DND-41 (cell line): ENCODE measurements at places on chromosomes 4 and X.

DNA sequence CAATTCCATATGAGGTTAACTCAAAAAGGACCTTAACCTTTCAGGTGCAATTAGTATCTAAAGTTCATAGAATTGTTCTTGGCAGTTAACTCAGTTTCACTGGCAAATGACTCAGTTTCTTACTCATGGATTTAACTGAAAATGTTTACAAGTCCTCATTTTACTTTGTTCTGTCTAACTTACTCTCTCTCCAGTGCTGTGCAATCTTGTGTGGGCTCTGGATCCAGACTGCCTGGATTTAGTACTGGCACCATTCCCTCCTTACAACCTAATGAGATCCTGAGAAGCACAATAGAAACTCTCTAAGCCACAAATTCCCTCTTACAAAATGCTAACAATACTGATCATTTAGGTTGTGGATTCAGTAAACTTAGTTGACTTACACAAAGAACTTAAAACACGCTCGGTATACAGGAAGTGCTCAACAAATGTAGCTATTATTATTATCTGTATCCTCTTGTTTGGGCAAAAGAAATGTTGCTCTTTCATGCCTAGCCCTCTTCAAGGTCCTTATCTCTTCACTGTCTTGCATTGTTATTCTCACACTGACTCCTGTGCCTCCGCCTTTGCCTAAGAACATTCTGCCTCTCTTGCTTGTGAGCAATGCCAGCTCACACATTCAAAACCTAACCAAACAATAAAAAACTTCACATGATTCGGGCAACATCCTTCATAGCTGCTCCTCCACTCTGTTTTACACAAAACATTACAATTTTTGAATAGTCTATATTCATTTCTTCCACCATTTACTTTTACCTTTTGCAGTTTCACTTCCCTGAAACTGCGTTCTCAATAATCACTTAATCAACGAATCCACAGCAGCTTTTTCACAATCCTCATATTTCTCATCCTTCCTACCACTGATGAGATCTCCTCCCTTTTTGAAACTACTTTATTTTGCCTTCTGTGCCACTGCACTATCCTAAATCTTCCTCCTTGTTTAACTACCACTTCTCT is 91.8 kb downstream of the PDE5A start:
- DNase-seq, result no peak

GRCh38 chrX:140495739-140496138 is 9.1 kb downstream of the SOX3 start:
- DNase-seq, result no peak

GRCh38 chrX:2183193-2183725 is 317.5 kb downstream of the DHRSX start:
- DNase-seq, result no peak

- DNase-seq, result no peak
These were observed 302.4 kb upstream of the TACR3 start for GRCh38 chr4:104022226-104022625.

- peak; percentile 15 for DNase-seq
These were observed 69.9 kb upstream of the ELOVL6 start for GRCh38 chr4:110268352-110268751.

- no peak for DNase-seq
These were observed 396.1 kb upstream of the GNPDA2 start for GRCh38 chr4:45122406-45122805.

GRCh38 chr4:102334624-102335023 is 10.7 kb downstream of the SLC39A8 start:
- DNase-seq, result no peak

DNA sequence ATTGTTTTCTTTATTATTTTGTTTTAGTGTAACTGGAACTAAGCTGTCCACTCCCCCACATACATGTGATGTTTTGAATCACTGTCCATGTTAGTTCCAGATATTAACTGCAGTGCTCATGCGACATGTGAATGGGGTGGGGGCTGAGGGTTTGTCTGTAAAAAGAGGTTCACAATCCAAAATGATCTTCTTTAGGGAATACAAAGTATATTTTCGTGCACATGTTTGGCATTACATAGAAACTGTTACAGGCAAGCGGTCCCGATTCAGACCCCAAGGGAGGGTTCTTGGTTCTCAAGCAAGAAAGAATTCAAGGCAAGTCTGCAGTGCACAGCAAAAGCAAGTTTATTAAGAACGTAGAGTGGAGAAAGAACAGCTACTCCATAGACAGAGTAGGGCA is 296.5 kb upstream of the CLNK start:
- no peak for DNase-seq

DNA sequence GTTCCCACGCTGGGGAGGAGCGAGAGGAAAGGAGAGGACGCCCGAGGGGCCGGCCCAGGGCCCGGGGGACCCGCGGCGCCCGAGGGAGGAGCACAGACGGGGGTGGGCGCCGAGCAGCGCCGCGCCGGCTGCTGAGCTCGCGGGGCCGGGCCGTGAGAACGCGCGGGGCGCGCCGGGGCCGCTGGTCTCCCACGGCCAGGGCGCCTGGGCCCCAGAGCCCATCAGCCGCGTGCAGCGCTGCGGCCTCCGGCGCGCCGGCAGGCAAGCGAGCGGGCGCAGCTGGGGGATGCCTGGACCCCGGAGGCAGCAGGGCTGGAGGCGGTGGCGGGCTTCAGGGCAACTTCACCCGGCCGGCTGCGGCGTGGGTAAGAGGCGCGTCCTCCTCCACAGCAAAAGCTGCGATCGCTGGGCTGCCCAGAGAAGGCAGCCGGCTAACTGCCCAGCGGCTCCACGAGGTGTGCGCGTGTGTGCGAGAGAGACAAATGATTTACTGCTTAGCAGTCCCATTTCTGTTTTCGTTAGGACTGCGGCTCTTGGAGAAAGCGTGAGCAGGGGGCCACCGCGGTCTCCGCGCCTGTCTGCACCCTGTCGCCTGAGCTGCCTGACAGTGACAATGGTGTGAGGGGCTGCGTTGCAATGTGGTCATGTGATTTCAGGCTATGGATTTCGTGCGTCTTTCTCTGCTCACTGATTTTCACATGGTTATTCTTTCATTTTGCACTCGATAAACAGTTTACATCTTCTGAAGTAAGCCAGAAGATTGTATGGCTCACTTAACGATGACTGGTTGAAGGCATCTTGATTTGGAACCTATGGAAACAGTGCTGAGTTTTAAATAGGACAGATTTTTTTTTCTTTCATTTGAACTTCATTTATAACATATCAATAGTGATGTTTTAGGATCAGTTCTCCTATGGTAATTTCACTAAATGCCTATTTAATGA is 1.2 kb downstream of the GUCY1A1 start:
- DNase-seq, result peak; percentile 78

- no peak for DNase-seq
These were observed 69.7 kb downstream of the REELD1 start for GRCh38 chr4:146283758-146284651.

- no peak for DNase-seq
These were observed at the start of gene EPGN for GRCh38 chr4:74308215-74308614. Gene EPGN, plus strand, starts transcription at chr4:74308470. Its CDS starts 64 bp downstream, at chr4:74308534.

DNA sequence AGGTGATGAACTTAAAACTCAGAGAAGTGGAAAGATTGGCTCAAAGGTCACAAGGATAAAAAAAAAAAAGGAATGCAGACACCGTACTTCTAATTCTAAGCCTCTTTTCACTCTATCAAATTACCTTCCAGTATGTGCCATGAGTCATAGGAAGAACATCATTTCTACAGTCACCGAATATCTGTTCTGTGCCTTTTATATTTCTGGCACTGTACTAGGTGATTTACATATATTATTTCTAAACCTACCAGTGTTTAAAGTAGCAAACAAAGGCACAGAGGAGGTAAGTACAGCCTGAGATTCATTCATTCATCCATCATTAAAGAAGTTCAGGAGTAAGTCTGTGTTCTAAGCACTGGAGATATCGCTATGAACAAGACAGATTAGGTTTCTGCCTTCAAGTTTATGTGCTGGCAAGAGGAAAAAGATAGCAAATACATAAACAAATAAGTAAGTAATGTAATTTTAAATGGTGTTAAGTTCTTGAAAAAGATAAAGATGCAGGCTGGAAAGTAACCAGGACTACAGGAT is 65.3 kb downstream of the PALLD start:
- no peak for DNase-seq

DNA sequence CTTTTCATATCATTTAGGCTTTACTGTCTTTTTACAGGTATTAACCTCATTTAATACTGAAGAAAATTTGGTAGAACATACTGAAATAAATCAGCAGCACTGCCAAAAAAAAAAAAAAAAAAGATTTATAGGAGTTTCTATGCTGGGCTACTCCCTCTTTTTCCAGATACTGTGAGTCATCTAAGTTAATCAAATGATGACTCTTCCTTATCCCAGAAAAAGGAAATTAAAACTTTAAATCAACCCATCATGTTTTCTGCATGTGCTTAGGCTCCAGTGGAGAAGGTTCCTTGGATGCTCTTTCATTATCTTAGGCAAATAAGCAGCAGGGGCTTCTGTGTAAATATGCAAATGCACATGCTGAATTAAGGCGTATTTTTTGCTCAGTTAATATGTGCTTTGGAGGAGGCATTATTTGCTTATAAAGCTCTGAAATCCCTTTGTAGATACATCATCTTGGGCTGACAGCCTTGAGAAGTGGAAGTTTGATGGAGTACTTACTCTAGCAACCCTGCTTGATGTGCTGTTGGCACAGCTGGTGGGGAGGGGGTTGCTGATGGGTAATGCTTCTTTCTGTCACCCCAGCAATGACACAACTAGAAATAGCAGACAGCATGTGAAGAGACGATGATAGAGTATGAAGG is 136.1 kb downstream of the C4orf33 start:
- no peak for DNase-seq

DNA sequence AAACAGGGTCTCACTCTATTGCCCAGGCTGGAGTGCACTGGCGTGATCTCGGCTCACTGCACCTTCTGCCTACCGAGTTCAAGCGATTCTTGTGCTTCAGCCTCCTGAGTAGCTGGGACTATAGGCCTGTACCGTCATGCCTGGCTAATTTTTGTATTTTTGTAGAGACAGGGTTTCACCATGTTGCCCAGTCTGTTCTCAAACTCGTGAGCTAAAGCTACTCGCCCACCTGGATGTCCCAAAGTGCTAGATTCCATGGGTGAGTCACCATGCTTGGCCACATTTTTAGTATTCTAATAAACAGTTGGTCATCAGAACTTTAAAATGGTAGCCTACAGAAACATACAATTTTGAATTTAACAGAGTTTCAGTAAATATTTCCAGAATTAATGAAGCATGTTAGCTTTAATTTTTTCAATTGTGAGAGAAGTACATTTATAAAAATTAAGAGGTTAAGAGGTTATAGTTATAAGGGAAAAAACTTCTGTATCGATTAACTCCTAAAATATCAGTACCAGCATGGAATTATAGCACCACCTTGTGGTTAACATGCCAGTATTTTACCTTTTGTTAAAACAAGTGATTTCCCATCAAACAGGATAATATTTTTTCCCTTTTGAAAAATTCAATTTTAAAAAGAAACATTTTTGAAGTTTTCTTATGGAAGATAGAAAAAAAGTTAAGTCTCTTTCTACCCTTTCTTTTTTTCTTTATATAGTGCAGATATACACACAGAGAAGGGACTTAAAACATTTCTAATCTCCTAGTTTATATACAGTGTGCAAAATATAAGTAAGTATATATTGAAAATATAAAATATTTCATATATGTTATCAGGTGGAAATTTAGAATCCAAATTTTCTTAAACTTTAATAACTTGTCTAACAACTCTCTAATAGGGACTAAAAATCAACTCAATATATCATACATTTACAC is 35.4 kb downstream of the CEP44 start:
- no peak for DNase-seq

- no peak for DNase-seq
These were observed 60.9 kb downstream of the BMP15 start for GRCh38 chrX:50971395-50971794.

GRCh38 chr4:20520901-20521300 is 179.4 kb upstream of the PACRGL start:
- DNase-seq, result no peak

GRCh38 chr4:145769450-145770037 is 89.6 kb downstream of the C4orf51 start:
- no peak for DNase-seq

DNA sequence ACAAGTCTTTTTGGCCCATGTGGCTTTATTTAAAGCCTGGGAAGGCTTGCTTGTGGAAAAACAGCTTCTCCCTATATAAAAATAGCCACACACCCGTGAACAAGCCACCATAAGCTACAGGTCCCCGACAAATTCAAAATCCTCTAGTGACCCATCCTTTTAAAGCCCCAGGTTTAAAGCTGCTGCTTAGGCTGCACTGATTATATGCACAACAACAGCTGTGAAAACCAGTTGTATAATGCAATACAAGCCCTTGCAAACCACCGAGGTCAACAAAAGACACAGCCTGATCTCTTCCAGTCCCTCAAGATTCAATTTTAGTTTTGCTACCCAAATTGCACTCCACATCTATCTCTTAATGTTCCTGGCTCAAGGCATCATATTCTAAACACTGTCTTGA is 186.0 kb upstream of the WDFY3 start:
- DNase-seq, result no peak

DNA sequence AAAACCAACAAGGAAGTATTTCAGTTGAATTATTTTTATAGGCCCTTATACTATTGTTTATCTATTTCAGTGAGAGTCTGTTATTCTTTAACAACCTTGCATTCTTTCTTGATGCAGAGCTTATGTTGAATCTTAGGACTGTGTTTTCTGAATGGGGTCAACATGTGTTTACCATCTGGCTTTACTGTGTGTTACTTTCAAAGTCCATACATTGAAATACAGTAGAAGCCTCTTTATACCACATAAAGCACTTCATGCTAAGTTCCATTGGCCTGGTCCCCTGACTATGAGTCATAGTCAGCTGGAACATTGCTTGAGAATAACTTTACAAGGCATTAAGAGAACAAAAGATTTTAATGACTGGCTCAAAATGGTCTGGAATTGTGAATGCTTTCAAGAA is 152.6 kb downstream of the GASK1B start:
- DNase-seq, result no peak

DNA sequence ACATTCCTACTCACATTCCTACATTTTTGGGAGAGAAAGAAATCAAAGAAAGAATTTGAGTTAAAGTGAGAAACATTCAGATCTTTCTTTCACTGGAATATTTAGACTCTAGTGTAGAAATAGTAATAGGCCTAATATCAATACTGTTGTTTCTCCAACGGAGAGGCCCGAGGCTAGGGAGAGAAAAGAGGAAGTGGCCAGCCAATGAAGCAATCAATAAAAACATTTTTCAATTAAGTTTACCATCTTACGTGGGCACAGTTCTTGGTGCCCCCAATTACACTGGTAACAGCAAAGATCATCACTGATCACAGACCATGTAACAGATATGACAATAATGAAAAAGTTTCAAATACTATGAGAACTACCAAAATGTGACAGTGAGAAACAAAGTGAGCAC is 281.4 kb downstream of the GPM6A start:
- DNase-seq, result no peak

DNA sequence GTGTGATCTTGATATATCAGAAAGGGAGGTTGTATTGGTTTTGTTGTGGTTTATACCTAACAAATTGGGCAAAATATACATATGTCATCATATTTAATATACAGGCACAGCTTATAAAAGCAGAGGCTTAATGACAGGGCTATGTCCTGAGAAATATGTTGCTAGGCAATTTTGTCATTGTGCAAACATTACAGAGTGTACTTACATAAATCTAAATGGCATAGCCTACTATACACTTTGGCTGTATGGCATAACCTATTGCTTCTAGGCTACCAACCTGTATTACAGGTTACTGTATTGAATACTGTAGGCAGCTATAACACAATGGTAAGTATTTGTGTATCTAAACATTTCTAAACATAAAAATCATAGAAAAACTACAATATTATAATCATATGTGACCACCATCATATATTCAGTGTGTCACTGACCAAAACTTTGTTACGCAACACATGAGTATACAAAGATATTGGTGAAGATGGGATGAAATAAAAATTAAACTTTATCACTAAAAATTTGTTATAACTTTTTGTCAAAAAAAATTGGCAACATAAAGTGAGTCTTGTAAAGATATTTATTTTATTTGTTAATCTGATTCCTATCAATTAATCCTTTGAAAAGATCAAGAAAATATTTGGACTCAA is 414.0 kb upstream of the HS3ST1 start:
- DNase-seq, result no peak
